ENCODE measurements at places on chromosomes 16 and 17. TPM values are rescaled to one million over a fixed set of nuclear protein-coding genes. Genes with fewer than 3 reads are reported as not detected.

DNA sequence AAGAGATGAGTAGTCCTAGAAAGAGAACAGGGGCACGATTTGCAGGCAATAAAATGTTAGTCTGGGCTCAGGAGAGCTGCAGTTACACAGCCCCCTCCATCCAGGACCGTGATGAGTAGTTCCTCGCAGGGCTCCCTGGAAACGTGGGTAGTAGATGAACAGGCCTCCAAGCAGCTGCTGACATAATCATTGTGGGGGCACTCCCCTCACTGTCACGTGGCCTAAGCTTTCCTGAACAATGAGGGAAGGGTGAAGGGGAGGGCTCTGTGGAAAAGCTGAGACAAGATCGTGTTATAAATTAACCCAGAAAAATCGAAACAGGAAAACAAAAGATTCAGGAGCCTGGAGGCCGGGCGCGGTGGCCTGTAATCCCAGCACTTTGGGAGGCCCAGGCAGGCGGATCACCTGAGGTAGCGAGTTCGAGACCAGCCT lies 1.3 kb upstream of the PER1 start:
- H3K27ac ChIP-seq, result peak overlapping the region; percentile 100
- H3K4me1 ChIP-seq, result peaks cover 34% of the 10 kb centered on the region
- no peak overlapping the region for H3K4me3 ChIP-seq
- peaks cover 27% of the 10 kb centered on the region for H3K36me3 ChIP-seq

- no peaks in the 10 kb centered on the region for H3K27me3 ChIP-seq
- no peak overlapping the region for H3K4me3 ChIP-seq
- H3K27ac ChIP-seq, result no peak overlapping the region
- peaks cover 4% of the 10 kb centered on the region for H3K4me1 ChIP-seq
These were observed 49.2 kb upstream of the HS3ST2 start for GRCh38 chr16:22764662-22765327.

GRCh38 chr16:87332150-87332549 lies 15.0 kb upstream of the C16orf95 start:
- no peak overlapping the region for H3K27ac ChIP-seq
- no peaks in the 10 kb centered on the region for H3K27me3 ChIP-seq
- DNase-seq, result peak; percentile 53
- peaks cover 48% of the 10 kb centered on the region for H3K36me3 ChIP-seq
- no peak overlapping the region for H3K4me3 ChIP-seq
- H3K4me1 ChIP-seq, result peaks cover 18% of the 10 kb centered on the region

Gene TNK1
- polyA plus RNA-seq, result 3.9 TPM

- peak; percentile 48 for DNase-seq
- H3K27ac ChIP-seq, result peak overlapping the region; percentile 73
- no peaks in the 10 kb centered on the region for H3K27me3 ChIP-seq
- H3K4me1 ChIP-seq, result peaks cover 18% of the 10 kb centered on the region
- no peaks in the 10 kb centered on the region for H3K36me3 ChIP-seq
- peak overlapping the region; percentile 43 for H3K4me3 ChIP-seq
These were observed 1.3 kb downstream of the AKAP1 start for GRCh38 chr17:57086069-57086930.

DNA sequence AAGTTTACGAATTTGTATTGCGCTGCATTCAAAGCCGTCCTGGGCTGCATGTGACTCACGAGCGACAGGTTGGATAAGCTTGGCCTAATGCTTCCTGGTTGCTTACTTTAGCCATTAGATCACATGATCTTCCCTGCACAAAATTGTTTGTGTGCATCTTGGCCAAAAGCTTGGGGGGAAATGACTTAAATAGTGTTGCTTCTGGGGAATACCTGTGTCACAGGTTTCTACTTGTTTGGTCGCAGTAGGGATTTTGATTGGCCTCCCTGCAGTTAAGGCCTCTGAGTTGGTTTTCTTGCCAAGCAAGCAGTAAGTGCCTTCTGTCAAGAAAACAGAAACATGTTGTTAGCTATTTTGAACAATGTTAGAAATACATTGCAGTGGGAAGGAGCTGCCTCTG lies 39.6 kb upstream of the DUSP14 start:
- H3K4me3 ChIP-seq, result no peak overlapping the region
- no peak overlapping the region for H3K27ac ChIP-seq
- peaks cover 6% of the 10 kb centered on the region for H3K4me1 ChIP-seq
- H3K27me3 ChIP-seq, result no peaks in the 10 kb centered on the region

DNA sequence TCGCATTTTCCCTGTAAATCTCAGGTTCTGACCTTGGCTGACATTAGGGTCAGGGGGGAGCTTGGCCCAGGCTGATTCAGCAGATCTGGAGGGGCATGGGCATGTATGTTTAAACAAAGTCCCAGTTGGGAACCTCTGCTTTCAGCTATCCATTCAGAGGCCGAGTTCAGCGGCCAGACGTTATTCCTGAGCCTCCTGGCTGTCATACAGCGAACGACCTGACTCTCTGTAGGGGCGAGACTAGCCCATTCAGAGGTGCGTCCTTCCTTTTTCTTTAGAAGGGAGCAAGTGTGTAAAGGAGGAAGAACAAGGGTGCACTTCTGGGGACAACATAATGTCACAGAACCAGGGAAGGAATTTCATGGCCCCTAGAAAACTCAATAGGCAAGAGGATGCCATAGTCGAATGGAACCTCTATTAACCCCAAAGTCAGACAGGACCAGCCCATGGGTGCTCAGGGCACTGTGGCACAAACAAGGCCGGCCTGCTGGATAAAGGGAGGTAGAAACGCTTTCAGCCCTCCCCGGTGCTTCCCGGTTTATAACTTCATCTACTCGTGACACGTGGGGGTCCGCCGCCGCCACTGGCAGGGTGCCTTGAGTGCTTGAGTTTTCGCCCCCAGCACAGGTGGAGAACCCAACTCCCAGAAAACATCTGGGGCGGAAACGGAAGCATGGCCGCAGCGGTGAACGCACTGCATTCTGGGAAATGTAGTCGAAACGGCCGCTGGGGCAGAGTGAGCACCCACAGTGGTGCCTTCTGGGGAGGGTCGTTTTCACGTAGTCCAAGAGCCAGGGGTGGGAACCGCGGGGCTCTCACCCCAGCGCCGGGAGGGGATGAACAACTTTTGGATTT lies 33.2 kb upstream of the PLCG2 start:
- H3K4me3 ChIP-seq, result no peak overlapping the region
- no peak overlapping the region for H3K27ac ChIP-seq
- DNase-seq, result peak; percentile 74
- no peaks in the 10 kb centered on the region for H3K36me3 ChIP-seq
- H3K4me1 ChIP-seq, result no peaks in the 10 kb centered on the region

All from adrenal gland (tissue), 19 donors.